Cerebellar cortex (tissue), 1 donor: ENCODE measurements at places on chromosomes 2 and 18.

DNA sequence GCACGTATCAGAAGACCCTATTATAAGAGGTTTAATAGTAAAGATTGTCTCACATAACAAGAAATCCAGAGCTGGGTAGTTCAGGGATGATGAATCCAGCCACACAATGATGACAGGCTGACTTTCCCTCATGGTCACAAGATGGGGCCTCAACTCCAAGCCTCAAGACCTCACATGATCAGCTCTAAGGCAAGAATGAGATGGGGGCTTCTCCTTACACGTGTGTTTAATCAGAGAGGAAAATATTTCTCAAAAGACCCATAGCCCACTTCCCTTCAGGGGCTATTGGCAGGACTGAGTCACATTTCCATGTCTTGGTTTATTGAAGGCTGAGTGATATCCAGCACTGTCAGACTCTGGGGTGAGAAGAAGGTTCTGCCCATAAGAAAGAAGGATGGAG is 100.2 kb upstream of the FOSL2 start:
- no peak for DNase-seq

DNA sequence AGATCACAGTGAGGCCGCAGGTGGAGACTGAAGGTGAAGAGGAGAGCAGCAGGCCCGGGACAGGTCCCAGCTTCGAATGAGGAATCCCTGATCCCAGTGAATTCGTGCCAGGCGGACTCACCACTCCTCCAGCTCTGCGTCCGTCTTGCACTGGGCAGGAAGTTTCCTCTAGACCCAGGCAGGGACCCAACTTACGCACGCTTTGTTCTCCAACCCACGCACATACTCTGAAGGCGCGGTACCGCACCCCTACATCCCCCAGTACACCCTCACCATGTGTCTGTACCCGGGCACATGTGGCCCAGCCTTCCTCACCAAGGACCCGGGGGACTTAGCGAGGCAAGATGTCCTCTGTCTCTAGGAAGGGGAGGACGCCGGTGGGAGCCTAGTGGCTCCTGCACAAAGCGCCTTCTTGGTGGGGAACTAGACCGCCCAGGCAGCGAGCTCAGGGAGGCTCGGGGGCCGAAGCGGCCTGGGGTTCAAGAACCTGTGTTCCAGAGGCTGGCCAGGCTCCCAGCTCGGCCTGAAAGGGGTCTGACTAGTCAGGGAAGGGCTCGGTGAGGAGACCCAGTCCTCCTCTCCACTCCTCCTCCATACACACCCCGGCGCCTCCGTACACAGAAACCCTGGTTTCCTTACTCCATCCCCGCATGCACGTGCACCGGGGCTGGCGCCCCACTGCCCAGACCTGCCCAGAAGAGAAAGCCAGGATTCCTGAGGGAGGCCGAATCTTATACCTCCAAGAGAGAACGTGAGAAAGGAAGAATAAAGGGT is 38.3 kb upstream of the ATP6V1B1 start:
- no peak for DNase-seq

DNA sequence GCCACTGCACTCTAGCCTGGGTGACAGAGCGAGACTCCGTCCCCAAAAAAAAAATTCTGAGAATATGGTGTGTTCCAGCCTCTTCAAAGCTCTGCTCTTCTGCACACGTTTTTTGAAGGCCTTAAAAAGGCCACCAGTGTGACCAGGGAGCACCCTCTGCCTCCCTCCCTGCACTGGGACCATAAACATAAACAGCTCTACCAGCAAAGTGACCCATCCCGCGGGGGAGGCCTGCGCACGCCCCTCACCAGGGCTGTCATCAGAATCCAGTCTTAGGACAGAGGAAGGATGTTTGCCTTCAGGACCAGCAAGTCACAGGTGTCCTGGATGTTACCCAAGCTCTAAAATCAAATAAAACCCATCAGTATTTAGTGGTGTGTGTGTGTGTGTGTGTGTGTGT is 23.2 kb upstream of the B3GNT7 start:
- DNase-seq = no peak

GRCh38 chr2:46471697-46472096 is 7.7 kb upstream of the TMEM247 start:
- DNase-seq = no peak

GRCh38 chr2:38876407-38876806 is 631 bp downstream of the MORN2 start:
- peak; percentile 8 for DNase-seq

GRCh38 chr2:69741229-69741574 is 732 bp upstream of the ANXA4 start:
- DNase-seq = peak; percentile 31

- DNase-seq = peak; percentile 39
Measured at GRCh38 chr2:218607436-218608115, at the start of gene PLCD4. Gene PLCD4, plus strand, starts transcription at chr2:218607899. Its CDS starts 7,841 bp downstream, at chr2:218615740.

DNA sequence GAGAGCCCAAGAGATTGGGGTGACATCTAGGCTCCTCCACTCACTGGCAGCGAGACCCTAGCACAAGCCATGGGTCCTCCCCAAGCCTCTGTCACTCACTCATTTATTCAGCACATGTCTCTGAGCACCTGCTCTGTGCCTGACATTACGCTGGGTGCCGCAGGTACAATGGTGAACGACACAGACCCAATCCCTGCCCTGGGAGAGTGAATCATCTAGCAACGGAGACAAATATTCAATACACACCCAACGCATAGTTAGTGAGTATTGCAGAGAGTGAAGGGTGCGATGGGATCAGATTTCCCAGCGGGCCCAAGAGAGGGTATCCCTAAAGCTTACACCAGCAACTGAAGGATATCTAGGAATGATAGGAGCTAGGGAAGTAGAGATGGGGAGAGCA is 45.5 kb downstream of the ZFP36L2 start:
- no peak for DNase-seq

DNA sequence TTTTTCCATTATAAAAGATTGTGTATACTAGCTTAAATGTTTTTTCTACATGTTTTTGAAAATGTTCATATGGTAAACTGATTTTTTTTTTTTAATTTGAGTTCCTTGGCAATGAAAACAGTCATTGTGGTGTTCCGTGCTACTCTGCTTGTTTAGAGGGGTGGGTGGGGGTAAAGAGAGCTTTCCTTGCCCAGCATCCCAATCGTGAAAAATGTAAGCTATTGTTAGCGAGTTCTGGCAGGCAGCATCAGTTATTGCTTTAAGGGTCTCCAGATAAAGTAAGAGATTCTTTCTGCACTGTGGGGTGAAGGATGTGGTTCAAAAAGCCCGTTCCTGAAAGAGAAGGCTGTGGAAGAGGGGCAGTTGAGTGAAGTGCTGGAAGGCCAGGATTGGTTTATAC is 118.4 kb downstream of the TANC1 start:
- DNase-seq = no peak

DNA sequence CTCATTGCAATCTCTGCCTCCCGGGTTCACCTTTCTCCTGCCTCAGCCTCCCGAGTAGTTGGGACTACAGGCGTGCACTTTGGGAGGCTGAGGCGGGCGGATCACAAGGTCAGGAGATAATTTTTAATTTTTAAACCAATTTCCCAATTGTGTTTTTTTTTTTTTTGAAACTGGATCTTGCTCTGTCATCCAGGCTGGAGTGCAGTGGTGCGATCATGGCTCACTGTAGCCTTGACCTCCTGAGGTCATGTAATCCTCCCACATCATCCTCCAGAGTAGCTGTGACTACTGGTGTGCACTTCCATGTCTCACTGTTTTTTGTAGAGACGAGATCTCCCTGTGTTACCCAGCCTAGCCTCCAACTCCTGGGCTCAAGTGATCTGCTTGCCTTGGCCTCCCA is 49.3 kb downstream of the GLS start:
- no peak for DNase-seq

DNA sequence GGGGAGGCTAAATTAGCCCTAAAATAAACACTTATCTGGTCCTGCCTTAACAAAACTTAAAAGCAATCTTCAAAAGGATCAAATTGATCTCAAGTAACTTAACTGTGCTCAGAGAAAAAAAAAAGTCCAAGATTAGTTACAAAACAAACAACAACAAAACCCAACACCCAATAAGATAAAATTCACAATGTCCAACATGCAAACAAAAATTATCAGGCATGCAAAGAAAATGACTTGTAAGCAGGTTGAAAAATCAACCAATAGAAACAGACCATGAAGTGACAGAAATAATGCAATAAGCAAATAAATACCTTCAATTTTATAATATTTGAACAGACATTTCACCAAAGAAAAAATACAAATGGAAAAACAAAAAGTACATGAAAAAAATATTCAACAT is 4.0 kb upstream of the REEP1 start:
- DNase-seq = no peak

DNA sequence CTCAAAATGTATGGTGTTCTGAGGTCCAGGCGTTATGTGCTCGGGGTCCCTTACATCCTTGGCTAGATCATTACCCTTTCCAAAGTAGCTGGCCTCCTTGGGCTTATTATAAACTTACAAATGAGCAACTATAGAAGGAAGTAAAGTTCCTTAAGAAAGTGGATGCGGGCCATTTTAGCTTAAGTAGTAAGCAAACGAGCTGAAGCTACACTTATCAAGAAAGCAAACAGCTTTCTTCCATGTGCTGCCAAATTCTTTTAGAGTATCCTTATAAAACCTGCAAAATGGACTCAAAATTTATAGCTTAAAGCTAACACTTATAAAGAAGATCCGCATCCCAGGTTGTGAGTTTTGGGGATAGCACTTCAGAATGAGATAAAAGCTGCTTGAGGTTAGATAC is 75.3 kb downstream of the ACTR3 start:
- DNase-seq = no peak

DNA sequence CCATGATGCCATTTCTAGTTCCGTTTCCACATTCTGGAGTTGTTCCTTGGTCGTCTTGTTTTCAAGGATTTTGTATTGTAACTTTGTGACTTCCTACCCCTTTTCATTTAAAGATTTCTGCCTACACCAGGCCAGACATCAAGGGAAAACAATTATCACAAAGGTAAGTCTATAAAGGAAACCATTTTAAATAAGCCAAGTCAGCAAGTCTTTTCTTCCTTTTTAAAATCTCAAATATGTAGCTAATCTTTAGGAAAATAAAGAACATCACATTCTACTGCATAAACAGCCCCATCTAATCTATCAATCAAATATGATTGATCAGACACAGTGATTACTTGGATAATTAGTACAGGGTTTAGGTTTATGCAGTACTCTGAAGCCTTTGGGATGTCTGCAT is 35.8 kb upstream of the INSIG2 start:
- no peak for DNase-seq

DNA sequence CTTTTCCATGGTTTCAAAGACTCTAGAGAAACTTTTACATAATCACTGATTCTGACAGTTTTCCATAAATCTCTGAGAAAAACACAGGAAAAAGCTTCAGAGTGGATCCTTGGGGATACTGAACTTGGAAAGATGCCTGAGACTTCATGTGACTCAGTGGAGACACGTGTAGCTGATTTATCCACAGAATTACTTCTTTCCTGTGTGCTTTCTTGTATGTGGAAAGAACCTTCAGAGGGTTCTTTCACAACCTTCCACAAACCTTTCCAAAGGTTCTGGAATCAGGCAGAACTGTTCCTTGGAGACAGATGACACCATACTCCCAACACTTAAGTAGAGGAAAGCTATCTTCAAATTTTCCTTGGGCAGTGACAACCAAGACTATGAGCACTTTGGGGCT is 207.2 kb downstream of the RND3 start:
- no peak for DNase-seq

DNA sequence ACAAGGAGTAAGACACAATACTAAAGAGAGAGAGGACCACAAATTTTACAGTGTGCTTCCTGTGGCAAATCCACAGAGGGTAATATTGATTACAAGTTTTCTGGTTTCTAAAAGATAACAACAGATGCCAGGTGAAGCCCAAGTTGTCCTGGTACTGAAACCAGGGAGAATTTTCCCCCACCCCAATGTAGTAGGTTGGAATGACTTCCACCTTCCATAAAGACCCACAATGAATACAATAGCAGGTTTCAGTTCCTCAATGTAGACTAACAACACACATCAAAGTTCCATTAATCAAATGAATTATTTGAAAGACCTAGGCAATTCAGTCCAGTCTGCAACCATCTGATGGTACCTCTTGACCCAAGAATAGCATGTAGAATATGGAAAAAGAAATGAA is 44.0 kb upstream of the TMEM247 start:
- DNase-seq = no peak

DNA sequence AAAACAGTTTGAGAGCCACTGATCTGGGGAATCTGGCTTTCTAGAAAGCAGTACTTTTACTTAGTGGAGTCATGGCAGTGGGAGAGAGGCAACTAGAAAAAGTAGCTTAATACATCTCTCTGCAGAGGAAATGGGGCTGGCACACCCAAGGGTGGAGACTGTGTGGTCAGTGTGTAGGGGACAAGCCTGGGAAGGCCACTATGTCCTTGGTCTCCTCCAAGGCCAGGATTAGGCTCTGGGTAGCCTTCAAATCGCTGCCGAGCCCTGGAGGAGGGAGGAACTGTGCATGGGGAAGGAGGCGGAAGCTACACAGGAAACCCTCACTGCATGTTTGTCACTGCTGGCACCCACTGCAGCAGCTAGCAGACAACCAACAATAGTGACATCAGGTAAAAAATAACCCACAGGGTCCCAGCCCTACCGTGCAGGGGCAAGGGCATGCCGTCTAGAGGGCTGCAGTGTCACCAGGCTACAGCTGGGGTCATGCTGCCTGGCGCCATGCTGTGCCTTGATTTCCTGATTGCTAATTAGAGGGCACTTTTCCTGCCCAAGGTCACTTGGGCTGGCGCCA is 34.8 kb downstream of the LBH start:
- no peak for DNase-seq

GRCh38 chr2:235472443-235472842 is 21.4 kb upstream of the AGAP1 start:
- no peak for DNase-seq

- DNase-seq = no peak
Measured at GRCh38 chr18:45865466-45865865, 40.0 kb downstream of the SIGLEC15 start.

DNA sequence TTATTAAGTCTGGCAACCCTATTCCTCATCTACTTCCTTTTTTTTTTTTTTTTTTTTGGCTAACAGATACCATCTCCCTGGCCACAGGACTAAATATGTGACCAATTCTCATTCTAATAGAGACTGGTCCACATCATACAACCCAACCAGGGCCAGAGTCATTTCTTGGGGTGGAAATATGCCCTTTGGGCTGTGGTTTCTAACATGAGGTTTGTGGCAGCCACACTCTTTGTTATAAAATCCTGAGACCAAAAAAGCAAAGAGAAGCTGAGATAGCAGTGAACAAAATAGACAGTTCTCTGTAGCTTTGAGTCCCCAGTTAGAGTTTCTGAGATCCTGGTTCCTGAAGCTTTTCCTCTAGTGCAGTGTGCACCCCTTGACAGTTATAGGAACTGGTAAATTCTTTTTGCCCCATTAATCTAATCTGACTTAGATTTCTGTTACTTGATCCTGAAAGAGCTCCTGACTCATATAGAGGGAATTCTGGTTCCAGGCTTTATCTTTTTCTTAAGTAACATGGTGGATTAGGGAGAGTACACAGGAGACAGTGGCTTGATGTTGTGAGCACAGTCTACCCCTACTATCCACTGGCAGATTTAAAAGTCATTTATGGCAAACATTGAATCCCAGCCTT is 86.8 kb downstream of the MAIP1 start:
- DNase-seq = no peak
